SK-N-SH treated with all-trans-retinoic acid at 6 μM for 48 hours (cell line): ENCODE measurements at places on chromosomes 2 and 18.
A peak's percentile ranks its signal among the peaks of the same experiment; 100 is the strongest.

- ATAC-seq = no peak
These were observed 436 bp upstream of the SMYD1 start for GRCh38 chr2:88067189-88067588.

DNA sequence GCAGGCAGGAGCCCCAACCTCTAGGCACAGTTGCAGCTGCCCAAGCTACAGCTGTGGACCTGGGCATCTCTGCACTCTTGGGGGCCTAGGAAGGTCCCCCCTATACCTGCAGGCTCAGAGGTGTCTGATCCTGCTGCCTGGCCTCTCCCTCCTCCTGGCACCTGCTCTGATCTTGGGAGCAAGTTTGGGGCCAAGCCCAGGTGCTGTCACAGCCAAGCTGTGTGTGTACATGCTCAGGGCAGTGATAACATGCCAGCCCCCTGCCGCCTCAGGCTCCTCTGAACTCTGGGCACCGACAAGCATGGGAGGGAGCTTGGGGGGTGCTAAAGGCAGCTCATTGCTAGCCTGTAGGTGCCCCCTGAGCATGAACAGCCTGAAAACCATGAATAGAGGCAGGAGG, 829.6 kb upstream of the VRK2 start:
- no peak for ATAC-seq

DNA sequence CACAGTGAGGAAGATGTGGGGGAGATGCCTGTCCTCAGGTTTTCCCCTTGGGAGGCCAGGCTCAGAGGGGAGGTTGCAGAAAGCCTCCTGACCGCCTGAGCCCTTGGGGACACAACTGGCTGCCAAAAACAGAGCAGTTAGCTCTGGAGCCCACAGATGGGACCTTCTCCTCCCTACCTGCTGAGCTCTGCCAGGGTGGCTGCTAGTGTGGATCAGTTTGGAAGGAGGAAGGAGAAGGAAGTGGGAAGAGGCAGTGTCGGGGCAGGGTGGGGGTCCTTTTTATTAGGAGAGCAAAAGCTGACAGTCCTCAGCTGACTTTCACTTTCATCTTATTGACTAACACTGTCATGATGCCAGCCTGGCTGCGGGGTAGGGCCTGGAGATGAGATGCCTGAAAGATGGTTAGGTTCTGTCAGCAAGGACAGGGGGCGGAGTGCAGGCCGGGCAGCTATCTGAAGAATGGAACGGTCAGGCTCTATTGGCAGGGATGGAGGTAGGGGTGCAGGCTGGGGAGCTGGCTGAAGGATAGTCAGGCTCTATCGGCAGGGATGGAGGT, 188.5 kb upstream of the HDAC4 start:
- ATAC-seq = no peak

DNA sequence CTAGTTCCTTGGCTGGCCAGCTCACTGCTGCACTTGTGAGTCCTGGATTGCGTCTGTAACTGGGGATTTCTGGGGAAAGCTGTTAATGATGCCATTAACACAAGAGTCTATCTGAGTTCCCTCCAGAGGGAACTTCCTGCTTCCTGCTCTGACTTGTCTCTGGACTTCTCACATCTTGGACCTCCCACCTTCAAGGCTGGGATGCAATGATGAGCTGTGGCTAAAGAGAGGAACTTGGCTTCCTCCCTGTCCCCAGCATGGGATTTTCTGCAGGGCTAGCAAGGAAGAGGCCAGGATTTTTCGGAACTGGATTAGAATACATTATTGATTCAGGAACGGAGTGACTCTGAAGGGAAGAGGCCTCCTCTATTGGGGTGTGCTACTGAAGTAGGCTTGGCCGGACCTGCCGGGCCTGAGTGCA, 155.5 kb downstream of the CLIP4 start:
- no peak for ATAC-seq

DNA sequence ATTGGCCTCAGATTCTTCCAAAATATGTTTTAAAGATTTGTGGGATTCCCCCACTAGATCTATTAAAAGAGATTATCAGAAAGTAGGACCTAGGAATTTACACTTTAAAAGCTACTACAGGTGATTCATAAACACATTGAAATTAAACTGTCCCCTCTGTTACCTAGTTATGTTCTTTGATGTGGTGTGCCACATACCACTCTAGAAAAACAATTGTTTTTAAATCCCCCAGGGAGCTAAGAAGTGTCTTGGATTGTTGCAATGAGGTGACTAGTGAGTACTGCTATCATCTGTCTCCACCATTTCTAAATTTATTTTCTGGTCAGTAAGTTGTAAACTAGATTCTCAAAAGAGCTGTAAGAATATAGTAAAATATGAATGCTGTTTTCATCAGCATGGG, 214.5 kb upstream of the DOK6 start:
- ATAC-seq = no peak

DNA sequence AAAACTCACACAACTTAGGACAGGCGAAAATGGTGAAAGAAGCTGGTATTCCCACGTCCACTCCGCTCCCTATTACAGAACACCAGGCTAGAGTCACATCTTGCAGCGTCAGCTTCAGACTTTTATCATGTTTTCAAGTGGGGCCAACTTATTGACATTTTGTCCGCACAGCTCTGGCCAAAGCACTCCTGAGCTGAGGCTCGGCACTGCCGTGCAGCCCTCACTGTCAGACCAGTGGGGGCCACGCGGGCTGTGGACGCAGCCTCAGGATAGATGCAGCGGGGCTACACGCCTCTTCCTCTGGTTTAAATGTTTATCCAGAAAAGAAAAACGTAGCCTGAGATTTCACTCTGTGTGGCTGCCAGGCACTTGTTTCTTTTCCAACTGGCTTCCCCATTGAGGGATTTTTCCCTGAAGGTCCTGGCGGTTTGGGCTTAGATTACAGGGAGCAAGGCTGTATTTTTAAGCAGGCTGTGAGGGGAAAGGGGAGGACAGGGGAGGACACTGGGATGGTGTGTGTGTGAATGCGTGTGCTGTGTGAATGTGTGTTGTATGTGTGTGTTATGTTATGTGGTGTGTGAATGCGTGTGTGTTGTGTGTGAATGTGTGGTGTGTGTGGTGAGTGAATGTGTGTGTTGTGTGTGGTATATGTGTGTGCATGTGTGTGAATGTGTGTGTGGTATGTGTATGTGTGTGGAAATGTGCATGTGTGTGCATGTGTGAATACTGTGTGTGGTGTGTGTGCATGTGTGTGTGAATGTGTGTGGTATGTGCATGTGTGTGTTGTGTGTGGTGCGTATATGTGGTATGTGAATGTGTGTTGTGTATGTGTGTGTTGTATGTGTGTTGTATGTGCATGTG, 267.6 kb downstream of the DCDC2C start:
- no peak for ATAC-seq

- no peak for ATAC-seq
These were observed 55.5 kb downstream of the DPP4 start for GRCh38 chr2:162018530-162018929.

DNA sequence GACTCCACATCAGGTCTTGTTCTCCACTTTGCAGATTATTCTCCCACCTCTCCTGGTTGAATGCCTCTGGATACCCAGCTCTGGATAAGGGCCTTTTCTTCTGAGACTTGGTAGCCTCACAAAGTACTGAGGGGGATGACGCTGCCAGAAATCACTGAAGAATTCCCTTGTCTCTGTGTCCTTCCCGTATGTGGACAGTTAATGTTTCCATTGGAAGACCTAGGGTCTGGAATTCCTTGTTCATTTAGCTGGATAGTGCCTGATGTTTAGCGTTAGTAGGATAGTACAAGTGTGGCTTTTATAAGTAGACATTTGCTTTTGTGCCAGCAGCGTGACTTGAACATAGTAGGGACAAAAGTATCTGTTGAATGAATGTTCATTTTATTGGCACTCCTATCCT, 76.9 kb downstream of the CLHC1 start:
- no peak; the same call in 1 of the 3 replicates for ATAC-seq

GRCh38 chr2:31246184-31246852, 12.4 kb downstream of the EHD3 start:
- ATAC-seq = peak; percentile 77

DNA sequence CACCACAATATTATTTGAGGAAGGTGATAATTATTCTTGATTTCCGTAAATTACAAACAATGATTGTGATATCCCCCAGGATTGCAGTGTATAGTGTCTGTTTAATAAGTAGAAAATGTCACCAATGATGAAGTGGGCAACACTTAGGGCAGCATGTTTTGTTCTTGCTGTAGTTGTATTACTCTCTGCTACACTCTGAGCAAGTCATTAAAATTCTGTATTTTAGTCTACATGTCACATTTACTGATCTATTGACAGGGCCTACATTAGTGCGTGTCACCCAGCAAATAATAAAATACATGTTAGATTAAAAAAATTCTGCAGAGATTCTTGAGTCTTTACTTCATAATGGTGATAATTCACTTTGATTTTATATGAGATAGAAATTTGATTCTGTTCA, 247.6 kb downstream of the TMX3 start:
- ATAC-seq = no peak

- ATAC-seq = no peak
These were observed 13.5 kb upstream of the LBH start for GRCh38 chr2:30217644-30218337.

- ATAC-seq = no peak
These were observed 7.8 kb upstream of the ZNF532 start for GRCh38 chr18:58856881-58857280.

- no peak for ATAC-seq
These were observed 1623.9 kb upstream of the ACVR2A start for GRCh38 chr2:146220957-146221356.

- no peak for ATAC-seq
These were observed 32.7 kb downstream of the NLRC4 start for GRCh38 chr2:32231959-32232358.
